Left ventricle myocardium inferior (tissue), 1 donor: ENCODE measurements at places on chromosomes 2 and 18.

- peak; percentile 65 for DNase-seq
Measured at GRCh38 chr18:6482198-6482977, 67.7 kb upstream of the L3MBTL4 start.

- no peak for DNase-seq
Measured at GRCh38 chr2:236580746-236581355, 11.2 kb downstream of the ACKR3 start.

- DNase-seq = no peak
Measured at GRCh38 chr2:8076448-8077342, 605.2 kb upstream of the ID2 start.

DNA sequence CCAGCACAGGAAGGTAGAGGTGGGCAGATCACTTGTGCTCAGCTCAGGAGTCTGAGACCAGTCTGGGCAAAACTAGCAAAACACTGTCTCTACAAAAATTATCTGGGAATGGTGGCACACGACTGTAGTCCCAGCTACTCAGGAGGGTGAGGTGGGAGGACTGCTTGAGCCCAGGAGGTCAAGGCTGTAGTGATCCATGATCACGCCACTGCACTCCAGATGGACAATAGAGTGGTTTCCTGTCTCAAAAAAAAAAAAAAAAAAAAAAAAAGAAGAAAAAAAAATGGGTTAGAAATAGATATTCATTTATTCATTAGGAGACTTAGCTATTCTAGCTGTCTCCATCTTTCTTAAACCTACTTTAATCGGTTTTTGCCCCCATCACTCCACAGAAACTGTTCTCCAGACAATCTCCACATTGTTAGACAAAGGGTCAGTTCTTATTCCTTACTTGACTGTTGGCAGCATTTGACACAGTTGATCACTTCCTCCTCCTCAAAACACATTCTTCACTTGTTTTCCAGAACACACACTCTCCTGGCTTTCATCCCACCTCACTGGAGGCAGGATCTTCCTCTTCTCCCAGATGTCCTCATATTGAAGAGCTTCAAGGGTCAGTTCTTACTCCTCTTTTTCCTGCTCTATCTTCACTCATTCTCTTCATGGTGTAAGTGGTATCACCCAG is 103.1 kb downstream of the DTNB start:
- DNase-seq = no peak

- DNase-seq = no peak
Measured at GRCh38 chr18:45103319-45104048, 422.8 kb downstream of the SETBP1 start.

GRCh38 chr2:37333256-37333655 is 8.6 kb upstream of the PRKD3 start:
- DNase-seq = no peak

- DNase-seq = no peak
Measured at GRCh38 chr2:15311926-15312325, 249.2 kb downstream of the NBAS start.

DNA sequence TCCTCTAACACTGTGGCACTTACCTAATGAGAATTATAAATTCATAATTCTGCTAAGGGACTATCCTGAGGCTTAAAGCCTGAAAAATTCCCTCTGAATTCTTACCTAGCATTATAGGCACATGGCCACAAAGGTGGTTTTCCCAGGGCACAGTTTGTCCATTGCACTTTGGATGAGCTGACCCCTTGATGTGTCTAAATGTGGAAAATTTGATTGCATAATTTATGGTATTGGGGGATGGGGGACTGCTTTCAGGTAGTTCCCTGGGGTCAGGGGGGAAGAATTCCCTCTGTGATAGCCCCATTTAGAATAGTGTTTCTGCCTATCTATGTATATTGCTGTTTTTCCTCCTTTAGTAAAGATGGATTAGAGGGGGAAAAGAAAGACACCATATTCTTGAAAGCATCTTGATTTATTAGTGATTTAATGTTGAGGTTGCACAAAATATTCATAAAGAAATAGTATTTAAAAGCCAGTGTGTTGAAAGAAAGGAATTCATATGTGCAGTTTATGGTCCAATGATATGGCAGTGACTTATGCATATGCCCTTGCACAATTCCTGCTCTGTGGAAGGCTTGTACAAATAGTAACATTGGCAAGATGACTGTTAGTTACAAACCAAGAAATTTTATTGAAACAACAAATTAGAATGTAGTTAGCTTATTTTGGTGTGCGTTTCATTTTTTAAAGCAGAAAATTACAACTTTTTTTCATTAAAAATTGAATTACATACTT is 8.7 kb upstream of the HTR2B start:
- DNase-seq = no peak

GRCh38 chr2:84732897-84733778 is 147.7 kb downstream of the TRABD2A start:
- DNase-seq = no peak

GRCh38 chr2:167575276-167575675 is 672.1 kb downstream of the STK39 start:
- no peak for DNase-seq
